HCT116 (cell line): ENCODE measurements at places on chromosomes 5 and 9.

DNA sequence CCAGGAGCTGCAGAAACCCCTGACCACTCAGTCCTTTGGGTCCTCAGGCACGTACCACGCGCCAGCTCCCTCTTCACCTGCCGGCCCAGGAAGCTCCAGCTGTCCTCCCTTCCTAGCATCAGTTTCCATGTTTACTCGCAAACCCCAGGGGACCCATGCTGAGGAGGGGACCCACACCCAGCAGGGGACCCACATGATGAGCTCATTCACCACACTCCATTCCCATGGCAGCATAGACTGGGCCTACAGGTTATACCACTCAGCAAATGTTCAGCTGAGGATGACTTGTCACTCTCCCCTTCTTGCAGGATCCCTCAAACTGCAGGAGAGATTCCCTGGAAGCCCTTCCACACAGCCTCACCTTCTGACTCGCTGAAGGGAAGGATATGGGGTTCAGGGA, 73.5 kb upstream of the GALNT10 start:
- no peak for DNase-seq

GRCh38 chr9:132984202-132985070, 5.9 kb downstream of the GFI1B start:
- no peak for DNase-seq

GRCh38 chr5:57715296-57715695, 232.7 kb upstream of the ACTBL2 start:
- DNase-seq = no peak

- no peak for DNase-seq
Observed at GRCh38 chr9:122392284-122392683, 21.5 kb downstream of the PTGS1 start.

GRCh38 chr5:108830705-108831276, 83.1 kb downstream of the FER start:
- DNase-seq = no peak

DNA sequence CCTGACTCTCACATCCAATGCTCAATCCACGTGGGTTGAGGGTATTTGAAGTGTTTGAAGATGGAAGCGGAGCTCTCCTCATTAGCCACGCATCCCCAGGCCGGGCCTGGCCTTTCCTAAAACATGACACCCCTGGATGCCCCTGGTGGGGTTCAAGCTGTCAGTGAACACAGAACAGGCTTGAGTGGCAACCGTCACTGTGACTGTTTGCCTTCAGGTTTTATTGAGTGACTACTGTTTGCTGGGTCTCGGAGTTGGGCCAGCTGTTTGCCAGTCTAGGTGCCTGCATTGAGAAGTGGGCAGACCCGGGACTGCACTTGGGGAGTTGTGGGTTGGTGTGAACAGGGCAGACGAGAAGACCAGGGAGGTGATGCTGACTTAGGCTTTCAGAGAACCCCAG, 7.8 kb upstream of the OLFM1 start:
- no peak for DNase-seq

GRCh38 chr9:34568774-34569173, 20.8 kb downstream of the CNTFR start:
- no peak for DNase-seq

GRCh38 chr9:16029046-16029615, 476.3 kb downstream of the CCDC171 start:
- DNase-seq = no peak
